ENCODE measurements at places on chromosomes 12 and 14.

GRCh38 chr14:89276424-89276975 is 140.5 kb downstream of the FOXN3 start:
- DNase-seq: peak; percentile 30

DNA sequence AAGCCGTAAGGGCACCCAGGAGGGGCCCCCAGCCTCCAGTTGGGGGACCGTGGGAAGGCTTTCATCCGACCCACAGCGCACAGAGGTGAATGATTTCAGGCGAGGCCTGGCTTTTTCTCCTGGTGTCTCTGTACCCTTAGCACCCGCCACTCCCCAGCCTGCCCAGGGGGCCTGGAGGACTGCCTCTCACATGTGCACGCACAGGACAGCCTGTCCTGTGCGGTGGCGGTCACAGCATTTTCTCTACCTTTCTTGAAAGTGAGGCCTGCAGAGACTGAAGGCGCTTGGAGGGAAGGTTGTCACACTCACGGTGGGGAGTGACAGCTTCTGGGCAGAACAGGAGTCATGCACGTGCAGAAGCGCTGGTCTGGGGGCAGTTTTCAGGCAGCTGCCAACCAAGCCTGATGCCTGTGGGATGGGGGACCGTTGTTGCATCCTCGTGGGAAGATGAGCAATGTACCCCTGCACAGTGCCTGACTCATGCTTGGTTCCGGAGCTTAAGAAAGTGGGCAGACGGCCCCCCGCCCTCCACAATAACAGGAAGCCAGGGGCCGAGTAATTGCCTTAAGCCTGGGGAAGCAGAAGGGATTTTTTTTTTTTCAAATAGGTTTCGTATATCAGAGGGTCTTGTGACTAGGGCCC is 148.1 kb downstream of the TSPAN9 start:
- no peak for DNase-seq

GRCh38 chr14:98959958-98960616 is 311.9 kb downstream of the BCL11B start:
- DNase-seq: no peak

- no peak for DNase-seq
These were observed 220.8 kb downstream of the ZFP36L1 start for GRCh38 chr14:68571928-68572525.

DNA sequence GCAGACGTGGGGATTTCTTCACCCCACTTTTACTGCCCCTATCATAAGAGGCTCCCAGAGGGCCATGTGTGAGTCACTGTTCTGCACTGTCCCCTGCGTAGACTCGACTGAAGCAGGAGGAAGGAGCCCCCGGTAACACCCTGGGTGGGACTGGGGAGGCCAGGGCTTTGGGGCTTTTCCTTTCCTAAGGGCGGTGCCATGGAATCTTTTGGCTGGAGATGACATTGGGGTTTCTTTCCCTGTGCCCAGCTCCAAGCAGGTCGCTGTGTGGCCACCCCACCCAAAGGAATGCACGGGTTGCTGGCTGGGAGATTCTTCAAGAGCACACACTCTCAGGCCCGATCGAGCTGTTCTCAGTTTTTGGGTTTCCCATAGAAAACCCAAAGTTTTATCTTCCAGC is 62.3 kb upstream of the RIN3 start:
- no peak for DNase-seq

- no peak for DNase-seq
These were observed 41.6 kb downstream of the NFKBIA start for GRCh38 chr14:35362911-35363374.

DNA sequence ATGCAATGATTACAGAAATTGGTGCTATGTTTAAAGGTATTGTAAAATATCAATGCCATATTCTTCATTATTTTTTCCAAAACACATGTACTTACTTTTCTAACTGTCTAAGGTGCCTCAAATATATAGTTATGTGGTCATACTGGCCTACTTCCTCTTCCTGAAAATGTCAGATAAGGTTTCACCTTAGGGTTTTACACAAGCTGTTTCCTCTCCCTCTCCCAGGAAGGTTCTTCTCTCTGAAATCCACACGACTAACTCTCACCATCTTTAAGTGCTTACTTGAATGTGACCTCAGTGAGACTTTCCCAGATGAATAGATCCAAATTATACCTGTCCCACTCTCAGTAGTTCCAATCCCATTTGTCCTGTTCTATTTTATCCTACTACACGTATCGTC is 11.6 kb upstream of the CLEC4D start:
- no peak for DNase-seq
